Activated CD4-positive, alpha-beta T cell treated with anti-CD3 and anti-CD28 coated beads for 36 hours (primary cell): ENCODE measurements at places on chromosomes 4 and X.
A peak's percentile ranks its signal among the peaks of the same experiment; 100 is the strongest.

- DNase-seq: no peak
Measured at GRCh38 chr4:4594285-4594920, 52.6 kb upstream of the STX18 start.

DNA sequence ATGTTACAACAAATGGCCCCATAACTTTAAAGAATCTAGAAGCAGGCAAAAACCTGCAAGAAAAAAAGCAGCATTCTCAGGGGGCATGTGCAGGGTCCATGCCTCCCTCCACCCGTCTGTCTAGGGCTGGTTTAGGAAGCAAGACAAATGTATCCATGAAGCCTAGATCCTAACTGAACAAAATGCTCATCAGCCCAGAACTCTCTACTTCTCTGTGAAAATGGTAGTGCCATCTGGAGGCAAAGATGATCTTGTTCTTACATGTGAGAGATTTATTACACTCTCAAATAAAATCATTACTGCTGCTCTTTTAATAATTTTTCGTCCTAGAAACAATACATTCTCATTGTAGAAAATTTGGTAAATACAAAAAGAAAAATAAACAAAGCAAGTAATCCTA, 26.7 kb downstream of the NR3C2 start:
- DNase-seq: no peak

- no peak for DNase-seq
Measured at GRCh38 chr4:6435010-6435409, 37.4 kb downstream of the PPP2R2C start.

DNA sequence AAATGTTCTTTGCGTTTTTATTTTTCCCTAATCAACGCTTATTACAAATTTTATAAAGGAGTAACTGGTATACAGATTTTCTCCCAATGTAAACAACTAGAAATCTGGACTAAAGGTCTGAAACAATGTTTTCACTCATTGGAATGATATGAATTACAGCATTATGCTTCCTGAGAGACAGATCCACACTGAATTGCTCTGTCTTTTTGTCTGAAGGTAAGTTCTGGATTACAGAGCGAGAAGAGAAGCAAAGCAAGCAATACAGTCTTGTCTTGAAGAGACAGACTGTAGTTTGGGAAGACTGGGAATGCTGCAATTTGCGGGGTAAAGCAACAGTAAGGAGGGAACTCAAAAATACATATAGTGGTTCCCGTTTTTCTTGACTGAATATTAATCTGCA, 262.2 kb upstream of the PABPC4L start:
- DNase-seq: no peak

DNA sequence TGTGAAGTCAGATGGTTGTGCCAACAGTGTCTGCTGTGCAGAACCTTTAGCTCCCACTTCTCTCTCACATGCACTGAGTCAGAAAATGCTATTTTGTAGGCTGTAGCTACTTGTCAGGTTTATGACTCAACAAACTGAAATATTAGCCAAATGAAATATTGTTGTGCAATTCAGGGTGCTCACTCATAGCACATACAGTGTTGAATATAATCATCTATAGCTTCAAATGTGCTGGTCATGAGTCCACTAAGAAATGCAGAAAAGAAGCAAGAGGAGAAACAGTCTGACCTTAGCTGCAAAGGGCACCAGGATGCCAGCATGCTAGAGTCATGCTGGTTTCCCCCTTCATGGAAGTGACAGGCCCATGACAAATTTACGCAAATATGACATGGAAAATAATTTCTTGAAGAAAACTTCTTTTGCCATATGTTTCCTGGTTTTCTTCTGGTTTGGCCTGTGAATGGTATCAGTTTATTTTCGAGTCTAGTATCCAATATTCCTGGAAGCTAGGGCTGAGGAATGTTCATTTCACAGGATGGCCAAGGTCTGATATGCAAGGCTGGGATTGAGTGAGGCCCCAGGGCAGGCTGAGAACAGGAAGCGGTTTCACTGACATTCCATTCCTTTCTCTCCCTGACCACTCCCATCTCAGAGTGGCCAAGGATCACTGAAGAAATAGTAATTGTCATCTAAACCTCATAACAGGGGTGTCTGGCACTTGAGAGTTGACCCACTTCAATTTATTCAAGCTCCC, 10.3 kb upstream of the CXCL2 start:
- no peak for DNase-seq

DNA sequence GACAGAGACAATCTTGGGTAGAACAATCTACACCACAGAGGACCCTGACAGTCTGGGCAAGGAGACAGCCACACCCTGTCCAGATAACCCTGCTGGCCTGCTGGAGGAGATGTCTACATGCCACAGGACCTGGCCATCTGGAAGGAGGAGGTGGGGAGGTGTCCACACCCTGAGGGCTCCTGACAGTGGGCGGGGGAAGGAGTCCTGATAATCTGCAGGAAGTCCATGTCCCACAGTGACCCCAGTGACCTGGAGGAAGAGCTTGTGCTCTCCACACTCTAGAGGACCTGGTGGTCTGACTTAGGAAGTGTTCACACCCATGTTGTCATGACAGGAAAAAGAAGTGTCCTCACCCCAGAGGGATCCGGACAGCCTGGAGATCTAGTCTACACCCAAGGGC, 5.5 kb downstream of the SUV39H1 start:
- no peak for DNase-seq

- no peak for DNase-seq
Measured at GRCh38 chr4:124867536-124867935, 155.0 kb upstream of the ANKRD50 start.

- no peak for DNase-seq
Measured at GRCh38 chr4:26298198-26298947, 22.4 kb upstream of the RBPJ start.

- DNase-seq: no peak
Measured at GRCh38 chr4:40731361-40731760, 18.4 kb upstream of the NSUN7 start.

DNA sequence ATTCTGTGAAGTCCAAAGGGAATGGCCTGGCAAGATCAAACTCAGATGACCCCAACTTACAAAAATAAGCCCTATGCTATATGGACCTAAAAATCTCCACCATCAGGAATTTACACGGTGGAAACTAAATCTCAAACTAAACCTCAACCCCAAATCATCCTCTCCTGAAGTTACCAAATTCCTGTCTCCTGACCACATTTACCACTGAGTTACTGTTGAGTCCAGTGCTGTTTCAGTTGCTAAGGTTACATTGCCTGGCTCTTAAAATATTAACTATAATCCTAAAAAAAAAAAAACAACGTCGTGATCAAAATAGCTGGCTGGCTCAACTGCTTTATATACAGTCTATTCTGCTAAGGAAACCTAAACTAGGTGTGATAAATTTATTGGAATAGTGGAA, 315.2 kb upstream of the SLIT2 start:
- DNase-seq: no peak

DNA sequence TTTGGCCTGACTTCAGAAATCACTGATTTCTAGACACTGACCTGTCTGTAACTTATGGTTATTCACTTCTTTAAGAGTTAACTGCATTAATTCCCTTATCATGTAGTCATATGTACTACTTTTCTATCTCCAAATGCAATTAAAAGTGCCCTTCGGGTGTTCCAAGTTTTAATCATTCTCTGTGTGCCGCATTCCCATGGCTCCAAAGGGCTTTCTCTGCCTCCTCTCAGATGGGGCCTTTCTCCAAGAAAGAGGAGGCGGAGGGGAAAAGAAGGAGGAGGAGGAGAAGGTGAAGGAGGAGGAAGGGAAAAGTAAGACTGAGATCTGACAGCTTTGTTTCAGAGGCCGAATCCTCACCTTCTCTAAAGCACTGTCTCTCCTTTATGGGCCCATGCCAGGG, 325.8 kb downstream of the LDB2 start:
- no peak for DNase-seq

- no peak for DNase-seq
Measured at GRCh38 chrX:50893466-50893865, 17.1 kb upstream of the BMP15 start.

DNA sequence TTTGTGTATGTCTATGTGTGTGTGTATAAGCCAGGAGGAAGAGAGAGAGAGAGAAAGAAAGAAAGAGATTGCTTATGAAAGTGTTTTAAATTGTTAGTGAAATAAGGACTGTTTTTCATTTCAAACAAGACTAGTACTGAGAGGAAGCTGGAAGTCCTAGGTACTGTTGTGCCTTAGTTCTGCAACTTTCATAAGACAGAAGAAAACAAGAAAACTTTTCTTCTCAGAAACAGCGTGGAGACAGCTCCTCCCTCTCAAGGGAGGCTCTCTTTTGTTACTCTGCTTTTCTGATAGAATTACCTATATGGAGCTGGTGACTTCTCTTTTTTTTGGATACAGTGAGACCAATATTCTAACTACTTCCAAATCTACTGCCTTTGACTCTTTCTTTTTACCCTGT, 62.5 kb downstream of the BANK1 start:
- DNase-seq: no peak

GRCh38 chr4:10185518-10186227, 69.1 kb upstream of the WDR1 start:
- no peak for DNase-seq

DNA sequence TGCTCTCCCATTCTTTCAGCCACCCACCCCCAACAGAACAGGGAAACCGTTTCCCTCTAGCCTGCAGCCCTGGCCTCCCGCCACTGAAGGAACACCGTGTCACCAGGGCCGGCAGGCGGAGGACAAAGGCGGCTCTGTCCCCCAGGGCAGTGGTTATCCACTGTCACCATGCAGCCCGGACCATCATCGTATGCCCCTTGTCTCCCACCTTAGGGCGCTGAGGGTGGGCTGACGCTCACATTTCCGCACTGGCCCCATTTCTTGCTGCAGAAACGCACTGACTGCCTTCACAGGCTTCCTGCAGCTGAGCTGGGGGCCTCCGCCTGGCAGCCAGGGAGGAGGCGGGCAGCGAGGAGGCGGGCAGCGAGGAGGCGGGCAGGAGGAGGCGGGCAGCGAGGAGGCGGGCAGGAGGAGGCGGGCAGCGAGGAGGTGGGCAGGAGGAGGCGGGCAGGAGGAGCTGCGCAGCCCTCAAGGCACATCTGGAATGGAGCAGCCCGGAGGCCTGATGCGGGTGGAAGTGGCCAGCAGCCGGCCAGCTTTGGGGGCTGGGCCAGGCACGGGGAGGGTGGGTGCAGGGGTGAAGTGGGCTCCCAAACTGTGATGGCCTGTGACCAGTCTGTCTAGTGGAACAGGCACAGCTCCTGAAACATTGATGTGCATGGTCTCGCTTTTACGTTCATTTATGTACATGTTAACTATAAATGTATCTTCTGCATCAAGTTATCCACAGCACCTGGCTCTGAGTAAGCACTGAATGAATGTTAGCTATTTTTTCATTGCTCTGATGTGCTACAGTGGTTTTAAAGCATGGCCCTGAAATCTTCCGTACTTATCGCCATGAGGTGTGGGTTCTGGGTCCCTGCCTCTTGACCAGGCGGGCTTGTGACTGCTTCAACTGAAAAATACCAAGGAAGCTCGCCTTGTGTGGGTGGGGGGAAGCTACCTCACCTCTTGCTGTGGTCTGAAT, 20.6 kb upstream of the KIAA0232 start:
- DNase-seq: no peak

GRCh38 chrX:12042615-12043014, 95.7 kb upstream of the FRMPD4 start:
- DNase-seq: no peak

DNA sequence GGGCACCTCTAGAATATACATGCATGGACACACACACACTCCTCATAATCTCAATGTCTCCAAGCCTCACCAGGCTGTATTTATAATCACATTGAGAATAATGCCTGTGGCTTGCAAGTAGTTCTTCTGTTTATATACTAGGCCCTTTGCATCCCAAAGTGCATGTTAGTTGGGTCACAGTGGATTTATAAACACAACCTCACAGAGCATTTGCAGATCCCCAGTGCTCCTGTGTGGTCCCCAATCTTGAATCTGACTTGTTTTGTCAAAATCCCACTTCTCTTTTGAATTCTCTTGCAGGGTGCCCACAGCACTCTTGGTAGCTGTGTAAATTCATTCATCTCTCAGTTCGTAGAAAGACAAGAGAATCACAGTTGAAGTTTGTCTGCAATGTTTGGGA, 49.6 kb upstream of the PROM1 start:
- no peak for DNase-seq

- DNase-seq: no peak
Measured at GRCh38 chr4:18859468-18859867, 837.9 kb upstream of the LCORL start.

DNA sequence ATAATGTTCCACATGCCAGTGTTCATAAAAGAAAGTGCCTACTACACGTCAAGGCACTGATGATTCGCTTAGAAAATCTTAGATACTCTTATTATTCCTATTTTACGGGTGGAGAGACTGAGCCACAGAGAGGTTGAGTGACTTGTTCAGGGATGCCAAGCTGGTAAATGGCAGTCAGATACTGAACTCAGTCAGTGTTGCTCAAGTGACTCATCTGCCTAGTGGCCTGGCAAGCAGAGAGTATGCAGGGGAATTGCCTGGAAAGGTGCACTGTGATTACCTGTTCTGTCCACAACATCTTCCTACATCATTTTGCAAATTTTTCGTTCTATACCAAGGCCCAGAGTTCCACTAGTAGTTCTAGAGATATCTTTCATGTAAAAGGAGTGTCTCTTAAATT, 68.4 kb downstream of the RAPGEF2 start:
- peak; percentile 43 for DNase-seq

- DNase-seq: no peak
Measured at GRCh38 chrX:28969126-28969525, 381.9 kb downstream of the IL1RAPL1 start.

DNA sequence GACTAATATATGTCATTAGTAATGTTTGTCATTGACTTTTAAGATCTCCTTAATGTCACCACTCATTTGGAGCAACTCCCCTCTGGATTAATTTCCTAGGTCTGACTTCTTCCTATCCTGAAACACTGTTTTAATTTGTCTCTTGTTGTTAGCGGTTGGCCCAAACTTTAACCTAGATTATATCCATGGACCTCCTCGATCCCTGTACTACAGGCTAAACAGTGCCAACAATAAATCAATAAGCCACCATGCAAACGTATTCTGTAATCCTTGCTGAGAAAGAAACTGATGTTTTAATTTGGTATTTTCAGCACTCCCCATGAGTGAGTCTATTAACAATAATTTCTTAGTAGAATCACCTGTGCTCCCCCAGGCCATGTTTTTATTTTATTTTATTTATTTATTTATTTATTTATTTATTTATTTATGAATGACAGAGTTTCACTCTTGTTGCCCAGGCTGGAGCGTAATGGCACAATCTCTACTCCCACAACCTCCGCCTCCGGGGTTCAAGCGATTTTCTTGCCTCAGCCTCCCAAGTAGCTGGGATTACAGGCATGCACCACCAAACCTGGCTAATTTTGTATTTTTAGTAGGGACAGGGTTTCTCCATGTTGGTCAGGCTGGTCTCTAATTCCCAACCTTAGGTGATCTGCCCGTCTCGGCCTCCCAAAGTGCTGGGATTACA, 204.1 kb downstream of the IL15 start:
- DNase-seq: no peak
